NCI-H1930 (cell line): ENCODE measurements at places on chromosomes 11 and 22.

DNA sequence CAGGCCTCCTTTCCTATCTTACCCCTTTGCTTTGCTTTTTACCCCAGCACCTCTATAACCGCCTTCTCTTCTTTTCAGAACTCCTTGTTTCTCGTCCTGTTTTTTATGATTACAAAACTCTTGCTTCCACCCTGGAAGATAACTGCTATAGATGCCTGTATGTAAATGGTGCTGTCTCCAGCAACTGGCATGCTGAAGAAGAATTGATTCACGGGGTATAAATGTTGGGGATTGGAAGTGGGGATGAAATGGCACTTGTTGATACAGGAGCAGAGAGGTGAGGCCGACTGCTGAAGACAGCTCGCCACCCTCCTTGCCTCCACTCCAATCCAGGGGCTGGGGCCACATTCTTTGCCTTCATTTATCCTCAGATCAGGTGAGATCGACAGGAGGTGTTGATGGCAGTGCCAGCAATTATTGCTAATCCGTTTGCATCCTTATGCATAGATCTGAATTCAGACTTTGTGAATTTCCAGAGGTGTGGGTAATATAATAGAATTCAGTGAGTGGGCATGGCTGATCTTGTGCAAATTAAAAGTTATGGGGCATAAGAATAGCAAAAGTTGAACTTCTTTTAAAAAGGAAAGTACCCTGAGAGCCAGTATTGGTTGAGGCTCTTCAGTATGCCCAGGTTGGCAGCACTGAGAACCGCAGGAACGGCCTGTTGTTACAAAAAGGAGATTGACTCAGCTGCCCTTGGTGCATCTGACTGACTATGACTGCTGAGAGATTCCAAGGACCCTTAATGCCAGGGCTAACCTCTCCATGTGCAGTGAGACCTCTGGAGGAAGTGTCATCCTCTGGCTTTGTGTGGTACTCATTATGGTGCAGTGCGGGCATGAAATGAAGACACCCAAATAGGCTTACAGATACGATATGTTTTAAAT lies 5.3 kb downstream of the NEAT1 start:
- DNase-seq, result no peak

GRCh38 chr11:820655-821511 lies 2.2 kb downstream of the PNPLA2 start:
- no peak for DNase-seq

DNA sequence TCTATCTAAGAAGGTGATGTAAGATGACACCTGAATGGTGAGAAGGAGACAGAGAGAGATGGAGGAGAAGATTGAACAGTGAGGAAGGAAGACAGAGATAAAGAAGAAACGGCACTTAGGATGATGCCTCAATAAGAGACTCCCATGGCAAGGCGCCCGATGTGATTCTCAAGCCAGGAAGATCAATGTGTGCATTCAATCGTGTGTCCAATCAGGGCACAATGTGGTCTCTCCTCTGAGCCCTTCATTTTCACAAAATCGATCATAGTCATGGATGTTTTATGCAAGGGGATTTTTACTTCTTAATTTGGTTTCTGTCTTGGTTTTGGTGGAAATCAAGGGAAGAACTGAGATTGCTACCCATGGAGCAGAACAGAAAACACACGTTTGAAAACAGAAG lies 19.9 kb upstream of the TMPRSS13 start:
- no peak for DNase-seq

DNA sequence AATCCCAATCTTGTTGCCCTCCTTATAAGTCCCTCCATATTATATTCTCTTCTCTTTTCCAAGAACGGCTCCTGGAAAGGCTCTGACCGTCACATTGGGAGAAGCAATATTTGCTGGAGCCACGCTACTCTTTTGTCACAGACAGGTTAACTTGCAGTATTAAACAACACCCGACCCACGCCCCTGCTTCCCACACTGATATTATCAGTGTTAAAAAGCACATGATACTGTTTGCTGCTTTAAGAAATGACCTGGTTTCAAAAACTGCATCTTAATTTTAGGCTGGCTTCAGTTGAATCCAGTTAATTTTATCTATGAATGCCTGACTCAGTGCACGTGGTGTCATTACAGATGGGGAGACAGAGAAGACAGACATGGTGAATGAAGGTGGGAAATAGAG lies 3.1 kb downstream of the FLI1 start:
- DNase-seq, result no peak

DNA sequence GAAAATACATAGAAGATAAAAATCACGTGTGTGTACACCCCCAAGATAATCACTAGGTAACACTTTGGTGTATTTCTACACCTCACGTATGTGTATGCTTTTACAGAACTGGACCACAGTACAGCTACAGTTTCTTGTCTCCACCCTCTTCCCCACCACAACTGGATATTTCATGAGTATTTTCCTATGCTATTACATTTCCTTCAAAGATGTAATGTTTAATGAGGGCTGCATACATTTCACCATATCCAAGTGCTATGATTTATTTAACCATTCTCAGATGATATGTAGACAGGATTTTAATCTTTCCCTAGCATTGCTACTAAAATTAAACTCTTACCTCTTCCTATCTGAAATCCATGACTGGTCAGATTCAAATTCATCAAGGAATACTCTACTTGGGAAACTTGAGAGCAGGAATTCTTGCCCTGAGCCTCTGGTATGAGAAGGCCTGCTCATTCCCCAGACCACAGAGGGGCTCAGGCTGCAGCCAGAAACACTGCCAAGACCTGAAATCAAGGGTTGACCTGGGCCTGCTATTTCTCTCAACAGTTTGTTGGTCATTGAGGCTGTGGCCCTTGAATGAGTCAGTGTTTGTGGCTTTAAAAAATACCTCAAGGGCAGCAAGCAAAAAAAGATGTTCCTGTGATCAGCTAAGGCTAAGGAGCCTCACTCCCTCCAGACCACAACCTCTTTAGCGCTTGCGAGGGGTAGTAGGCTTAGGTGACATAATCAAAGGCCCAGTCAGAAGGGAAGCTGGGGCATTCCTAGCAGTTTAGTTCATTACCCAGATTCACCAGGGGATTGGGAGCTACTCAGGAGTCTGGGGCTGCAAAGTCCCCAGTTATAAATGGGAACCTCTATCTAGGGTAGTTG lies 55.5 kb downstream of the ABTB2 start:
- no peak for DNase-seq

DNA sequence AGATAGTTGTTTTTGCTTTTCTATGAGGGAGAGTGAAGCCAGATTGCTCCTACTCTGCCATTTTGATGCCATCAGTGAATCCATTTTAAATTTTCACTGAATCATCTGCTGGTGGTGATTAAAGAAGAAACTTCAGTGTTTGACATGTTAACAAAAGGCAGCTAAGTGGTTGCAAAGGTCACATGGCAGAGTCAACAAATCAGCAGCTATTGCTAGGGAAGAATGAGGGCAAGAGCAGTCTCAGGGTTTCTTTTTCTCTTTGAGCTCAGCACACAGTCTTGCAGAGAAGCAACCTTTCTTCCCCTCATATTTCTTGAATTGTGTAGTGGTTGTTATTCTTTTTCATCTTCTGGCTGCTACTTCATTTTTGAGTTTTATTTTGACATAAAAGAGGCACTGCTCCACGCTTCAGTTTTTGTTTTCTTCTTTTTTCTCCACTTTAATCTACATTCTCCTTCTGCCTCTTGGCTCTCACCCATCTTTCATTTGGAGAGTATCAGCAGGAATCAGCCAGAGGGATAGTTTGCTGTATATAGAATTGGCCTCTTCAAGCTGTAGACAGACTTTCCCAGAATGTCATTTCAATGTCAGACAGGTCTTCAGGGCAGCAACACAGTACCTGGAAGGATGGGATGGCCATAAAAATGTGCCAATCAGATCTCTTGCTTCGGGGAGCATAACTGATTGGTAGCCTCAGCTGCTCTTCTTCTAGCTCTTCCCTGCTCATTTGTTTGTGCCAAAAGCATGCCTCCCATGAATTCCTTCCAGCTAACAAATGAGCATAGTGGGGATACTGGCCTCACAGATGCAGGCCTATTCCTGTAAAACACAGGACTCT lies 153.9 kb downstream of the TRPC6 start:
- no peak for DNase-seq

GRCh38 chr11:94140154-94140655 lies 11.6 kb downstream of the PANX1 start:
- DNase-seq, result no peak

- DNase-seq, result no peak
Measured at GRCh38 chr11:36048496-36049247, 104.8 kb downstream of the LDLRAD3 start.

DNA sequence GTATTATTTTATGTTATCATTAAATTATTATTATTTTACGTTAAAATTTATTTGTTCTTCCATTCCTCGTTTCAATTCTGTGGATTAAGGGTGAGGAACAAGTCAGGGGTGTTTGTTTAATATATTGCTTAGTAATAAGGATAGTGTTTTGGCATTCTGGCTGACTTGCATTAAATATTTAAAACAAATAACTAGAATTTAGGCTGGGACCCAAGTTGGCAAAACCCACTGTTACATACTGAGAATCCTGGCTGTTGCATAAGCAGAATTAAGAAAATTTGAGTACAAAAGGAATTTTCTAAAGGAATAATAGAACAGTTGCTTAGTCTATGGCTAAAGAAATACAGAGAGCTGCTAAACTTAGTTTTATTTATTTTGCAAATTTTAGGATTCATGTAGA lies 196.4 kb downstream of the GUCY1A2 start:
- no peak for DNase-seq

DNA sequence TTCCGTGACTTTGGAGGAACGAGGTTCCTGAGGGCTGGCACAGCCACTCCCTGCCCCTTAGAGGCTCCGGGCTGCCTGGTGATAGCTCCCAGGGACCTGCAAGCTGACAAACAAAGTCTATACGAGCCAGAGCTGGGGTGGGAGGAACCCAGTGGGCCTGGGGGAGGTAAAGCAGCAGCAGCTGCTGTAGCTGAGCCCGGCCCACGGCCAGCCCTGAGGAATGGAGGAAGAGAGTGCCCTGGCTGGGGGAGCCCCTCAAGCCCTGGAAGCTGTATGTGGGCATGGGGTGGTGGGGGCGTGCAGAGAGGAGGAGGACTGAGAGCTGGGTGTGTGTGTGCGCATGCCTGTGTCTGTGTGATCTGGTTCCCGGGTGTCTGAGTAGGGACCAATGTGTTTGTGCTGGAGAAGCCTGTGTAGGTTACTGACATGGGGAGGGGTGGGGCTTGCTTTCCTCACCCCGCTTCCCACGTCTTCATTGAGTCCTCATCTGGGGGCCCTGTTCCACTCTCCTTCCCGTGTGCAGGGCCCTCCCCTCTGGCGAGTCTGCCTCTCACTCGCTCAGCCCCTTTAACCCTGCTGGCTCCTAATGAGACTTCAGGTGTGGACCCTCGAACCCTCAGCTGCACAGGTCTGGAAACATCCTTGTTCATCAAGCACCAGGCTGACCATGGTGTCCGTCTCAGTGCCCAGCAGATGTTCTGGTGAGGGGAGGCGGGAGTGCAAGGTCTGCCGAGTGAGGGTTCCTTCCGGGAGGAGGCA lies 10.8 kb downstream of the ST3GAL4 start:
- no peak for DNase-seq

DNA sequence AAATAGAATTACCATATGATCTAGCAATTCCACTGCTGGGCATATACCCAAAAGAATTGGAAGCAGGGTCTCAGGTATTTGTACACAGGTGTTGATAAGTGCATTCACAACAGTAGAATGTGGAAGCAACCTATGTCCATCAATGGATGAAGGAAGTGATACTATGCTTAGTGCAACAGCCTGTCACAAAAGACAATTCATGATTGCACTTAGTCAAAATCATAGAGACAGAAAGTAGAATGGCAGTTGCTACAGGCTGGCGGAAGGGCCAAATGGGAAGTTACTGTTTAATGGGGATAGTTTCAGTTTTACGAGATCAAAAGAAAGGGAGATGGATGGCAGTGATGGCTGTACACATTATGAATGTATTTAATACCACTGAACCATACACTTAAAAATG lies 42.0 kb downstream of the SGSM3 start:
- DNase-seq, result no peak

DNA sequence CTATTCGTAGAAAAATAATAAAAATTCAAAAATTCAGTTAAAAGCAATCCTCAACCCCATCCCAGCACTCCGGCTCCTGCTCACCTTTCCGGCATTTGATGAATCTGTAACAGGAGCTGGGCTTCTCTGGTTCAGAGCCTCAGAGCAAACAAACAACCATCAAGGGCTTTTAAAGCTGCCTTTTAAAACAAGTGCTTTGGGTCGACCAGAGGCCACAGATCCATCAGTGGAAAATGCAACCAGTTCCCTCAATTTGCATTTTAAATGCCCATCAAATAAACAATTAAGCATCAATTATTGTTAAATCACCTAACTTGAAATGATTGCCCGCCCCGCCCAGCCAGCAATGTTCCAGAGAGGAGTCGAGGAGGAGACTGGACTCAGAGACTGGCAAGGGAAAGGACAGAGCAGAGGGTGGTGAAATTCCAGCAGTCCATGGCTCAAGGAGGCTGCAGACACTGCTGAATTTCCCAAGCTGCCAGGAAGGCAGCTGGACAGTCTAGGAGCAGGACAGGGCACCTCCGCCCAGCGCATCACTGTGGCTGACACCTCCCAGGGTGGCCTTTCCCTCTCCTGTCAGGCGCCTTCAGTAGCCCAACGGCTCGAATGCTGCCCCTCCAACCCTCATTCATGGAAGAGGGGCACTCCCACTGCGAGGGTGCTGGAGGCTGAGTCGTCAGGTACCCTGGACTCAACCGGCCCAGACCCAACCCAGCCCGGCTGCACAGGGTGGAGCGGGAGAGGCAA lies 7.5 kb downstream of the FXYD6 start:
- DNase-seq, result no peak

DNA sequence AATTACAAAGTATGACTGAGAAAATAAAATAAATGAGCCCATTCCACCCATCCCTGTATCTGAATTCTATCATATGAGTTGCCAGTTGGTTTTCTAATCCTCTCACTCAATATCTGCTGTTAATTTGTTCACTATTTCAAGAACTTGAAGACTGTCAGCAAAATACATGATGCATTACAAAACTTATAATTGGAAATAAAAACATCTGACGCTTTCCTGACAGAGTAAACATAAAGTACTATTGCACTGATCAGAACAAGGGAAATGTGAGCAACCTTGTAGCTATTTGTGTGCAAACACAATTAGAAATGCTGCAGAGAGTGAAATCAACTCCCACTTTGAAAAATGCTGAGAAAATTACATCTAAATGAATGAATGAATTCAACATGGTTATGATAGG lies 97.1 kb downstream of the MPPED2 start:
- no peak for DNase-seq

DNA sequence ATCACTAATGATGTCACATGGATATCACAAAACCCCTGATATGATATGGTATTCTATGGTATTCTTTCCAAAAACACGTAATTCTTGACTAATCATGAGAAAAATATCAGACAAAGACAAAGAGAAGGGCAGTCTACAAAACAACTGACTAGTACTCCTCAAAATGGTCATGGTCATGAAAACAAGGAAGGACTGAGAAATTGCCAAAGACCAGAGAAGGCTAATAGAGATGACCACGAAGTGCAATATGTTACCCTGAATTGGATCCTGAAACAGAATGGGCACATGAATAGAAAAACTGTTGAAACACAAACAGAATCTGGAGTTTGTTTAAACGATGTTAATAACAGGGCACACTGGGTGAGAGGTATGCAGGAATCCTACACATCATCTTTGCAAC lies 10.2 kb downstream of the CKAP5 start:
- DNase-seq, result no peak

- DNase-seq, result no peak
Measured at GRCh38 chr11:66604155-66604554, 11.2 kb downstream of the CCS start.

GRCh38 chr11:88183233-88183632 lies 8.0 kb upstream of the RAB38 start:
- no peak for DNase-seq

- no peak for DNase-seq
Measured at GRCh38 chr11:22674470-22675439, 8.3 kb downstream of the GAS2 start.
